Left lung (tissue), 14 donors: ENCODE measurements at places on chromosomes 16 and 17. TPM values are rescaled to one million over a fixed set of nuclear protein-coding genes. Genes with fewer than 3 reads are reported as not detected.

GRCh38 chr16:1117176-1117900 is 21.3 kb upstream of the C1QTNF8 start:
- H3K36me3 ChIP-seq = no peaks in the 10 kb centered on the region
- no peak overlapping the region for H3K4me3 ChIP-seq
- no peaks in the 10 kb centered on the region for H3K27me3 ChIP-seq
- H3K27ac ChIP-seq = no peak overlapping the region

Gene KRTAP3-2
- total RNA-seq = not detected

- peaks cover 10% of the 10 kb centered on the region for H3K4me1 ChIP-seq
- H3K36me3 ChIP-seq = no peaks in the 10 kb centered on the region
- no peak for DNase-seq
- no peaks in the 10 kb centered on the region for H3K27me3 ChIP-seq
- H3K27ac ChIP-seq = peak overlapping the region; percentile 89
These were observed 5.0 kb upstream of the BCL6B start for GRCh38 chr17:7017827-7018200.

DNA sequence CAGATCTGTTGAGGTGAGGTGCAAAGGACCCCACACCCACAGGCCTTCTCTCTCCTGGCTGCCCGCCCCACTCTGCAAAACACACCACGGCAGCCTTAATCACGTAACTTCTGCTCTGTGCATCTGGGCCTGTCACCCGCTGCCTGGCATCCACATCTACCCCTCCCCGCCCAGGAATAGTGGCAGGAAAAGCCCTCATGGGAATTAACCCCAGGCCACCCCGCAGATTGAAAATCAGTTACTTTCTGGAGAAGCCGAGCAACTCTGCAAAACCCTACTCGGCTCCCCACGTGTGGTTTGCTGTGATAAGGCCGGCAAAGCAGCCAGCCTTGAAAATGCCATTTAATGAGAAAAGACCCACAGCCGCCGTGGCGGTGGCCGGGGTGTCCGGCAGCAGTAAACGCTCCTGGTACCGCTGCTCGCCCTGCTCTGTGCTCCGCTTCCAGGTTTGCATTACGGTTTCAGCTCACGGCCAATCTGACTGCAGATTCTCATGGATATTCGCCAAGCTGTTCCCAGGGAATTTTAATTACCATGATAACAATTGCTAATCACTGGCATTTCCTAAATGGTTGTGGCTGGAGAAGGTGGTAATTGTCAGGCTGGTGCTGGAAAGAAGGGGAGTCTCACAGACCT is 78.0 kb upstream of the DOC2B start:
- DNase-seq = no peak
- no peak overlapping the region for H3K27ac ChIP-seq
- H3K4me3 ChIP-seq = no peak overlapping the region
- H3K27me3 ChIP-seq = no peaks in the 10 kb centered on the region
- peaks cover 7% of the 10 kb centered on the region for H3K4me1 ChIP-seq

- H3K27me3 ChIP-seq = peaks cover 20% of the 10 kb centered on the region
- no peaks in the 10 kb centered on the region for H3K4me1 ChIP-seq
- no peaks in the 10 kb centered on the region for H3K36me3 ChIP-seq
- DNase-seq = no peak
- H3K4me3 ChIP-seq = no peak overlapping the region
- no peak overlapping the region for H3K27ac ChIP-seq
These were observed 75.8 kb downstream of the KCNJ12 start for GRCh38 chr17:21451975-21452374.

Gene WFDC1
- total RNA-seq = 21.6 TPM

- DNase-seq = no peak
- no peaks in the 10 kb centered on the region for H3K27me3 ChIP-seq
These were observed 208.8 kb downstream of the HAPSTR1 start for GRCh38 chr16:9300252-9300651.

GRCh38 chr16:27700304-27700995 is 150.5 kb downstream of the KATNIP start:
- H3K27ac ChIP-seq = no peak overlapping the region
- no peak for DNase-seq
- peaks cover 48% of the 10 kb centered on the region for H3K36me3 ChIP-seq
- H3K4me3 ChIP-seq = no peak overlapping the region

Gene CMTM2
- total RNA-seq = 0.52 TPM

Gene CYB561
- 70.7 TPM for total RNA-seq

DNA sequence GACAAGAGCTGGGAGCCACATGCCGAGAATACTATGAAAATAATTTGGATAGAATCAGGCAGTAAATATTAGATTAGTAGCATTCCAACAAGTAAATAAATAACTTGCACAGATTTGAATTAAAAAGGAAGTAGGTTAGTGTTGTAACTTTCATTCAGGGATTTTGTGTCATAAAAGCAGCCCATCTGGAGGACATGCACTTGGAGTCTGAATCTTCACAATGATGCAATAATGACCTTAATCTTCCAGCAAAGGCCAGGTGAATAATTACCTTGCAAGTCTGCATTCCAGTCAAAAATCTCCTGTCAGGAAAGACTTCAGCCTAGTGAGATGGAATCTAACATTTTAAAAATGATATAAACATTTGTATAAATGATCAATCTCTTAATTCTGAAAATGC is 518.1 kb downstream of the KCNJ2 start:
- H3K27me3 ChIP-seq = no peaks in the 10 kb centered on the region
- no peaks in the 10 kb centered on the region for H3K4me1 ChIP-seq
- no peaks in the 10 kb centered on the region for H3K36me3 ChIP-seq

DNA sequence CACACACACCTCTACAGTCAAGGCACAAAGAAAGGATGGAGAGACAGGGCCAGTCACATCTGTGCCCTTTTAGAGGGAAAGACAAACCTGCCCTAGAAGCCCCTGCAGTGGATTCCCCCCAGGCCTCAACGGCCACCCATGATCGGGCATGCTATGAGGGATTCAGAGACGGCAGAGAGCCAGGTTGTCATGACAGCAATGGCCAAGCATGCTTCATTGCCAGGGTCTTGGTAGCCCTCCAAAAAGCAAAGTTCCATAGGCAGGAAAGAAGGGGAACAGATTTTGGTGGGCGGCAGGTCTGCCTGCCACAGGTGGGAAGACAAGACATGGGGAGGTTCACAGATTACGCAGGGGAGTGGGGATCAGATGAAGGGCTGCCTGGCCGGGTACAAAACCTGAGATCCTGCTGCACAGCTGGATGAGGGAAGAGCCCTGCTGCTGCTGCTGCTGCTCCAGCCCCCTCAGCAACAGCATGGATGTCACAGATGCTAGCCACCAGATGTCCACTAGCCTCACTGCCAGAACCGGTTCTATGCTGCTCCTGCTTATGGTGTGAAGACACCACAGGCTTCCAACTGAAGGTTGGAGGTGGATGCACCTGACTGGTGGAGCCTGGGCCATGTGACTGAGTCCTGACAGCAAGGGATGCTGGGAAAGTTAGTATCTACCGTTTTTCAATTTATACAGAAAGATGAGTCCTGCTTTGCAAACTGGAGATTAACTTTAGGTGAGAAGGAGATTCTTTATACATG is 17.8 kb downstream of the ACTG1 start:
- no peak for DNase-seq
- no peak overlapping the region for H3K4me3 ChIP-seq
- H3K27ac ChIP-seq = no peak overlapping the region
- H3K4me1 ChIP-seq = no peaks in the 10 kb centered on the region
- no peaks in the 10 kb centered on the region for H3K36me3 ChIP-seq

DNA sequence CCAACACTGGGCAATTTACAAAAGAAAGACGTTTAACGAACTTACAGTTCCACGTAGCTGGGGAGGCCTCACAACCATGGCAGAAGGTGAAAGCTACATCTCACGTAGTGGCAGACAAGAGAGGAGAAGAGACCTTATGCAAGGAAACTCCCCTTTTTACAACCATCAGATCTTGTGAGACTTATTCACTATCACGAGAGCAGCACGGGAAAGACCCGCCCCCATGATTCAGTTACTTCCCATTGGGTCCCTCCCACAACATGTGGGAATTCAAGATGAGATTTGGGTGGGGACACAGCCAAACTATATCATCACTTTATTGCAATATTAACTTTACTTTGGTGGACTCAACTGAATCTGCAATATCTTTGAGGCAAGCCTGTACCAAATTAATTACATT is 11.9 kb upstream of the ENGASE start:
- H3K36me3 ChIP-seq = no peaks in the 10 kb centered on the region
- no peak overlapping the region for H3K27ac ChIP-seq
- H3K27me3 ChIP-seq = no peaks in the 10 kb centered on the region
- peaks cover 9% of the 10 kb centered on the region for H3K4me1 ChIP-seq

GRCh38 chr16:79748629-79749028 is 148.1 kb upstream of the MAF start:
- no peaks in the 10 kb centered on the region for H3K36me3 ChIP-seq
- H3K4me3 ChIP-seq = no peak overlapping the region
- H3K27me3 ChIP-seq = no peaks in the 10 kb centered on the region
- no peaks in the 10 kb centered on the region for H3K4me1 ChIP-seq

Gene STRADA
- total RNA-seq = 37.2 TPM

Gene TBC1D3H
- not detected for total RNA-seq

- peaks cover 29% of the 10 kb centered on the region for H3K27me3 ChIP-seq
- no peak overlapping the region for H3K4me3 ChIP-seq
- H3K36me3 ChIP-seq = no peaks in the 10 kb centered on the region
These were observed 6.0 kb upstream of the PRDM7 start for GRCh38 chr16:90083139-90083538.

Gene KRTAP4-3
- not detected for total RNA-seq

DNA sequence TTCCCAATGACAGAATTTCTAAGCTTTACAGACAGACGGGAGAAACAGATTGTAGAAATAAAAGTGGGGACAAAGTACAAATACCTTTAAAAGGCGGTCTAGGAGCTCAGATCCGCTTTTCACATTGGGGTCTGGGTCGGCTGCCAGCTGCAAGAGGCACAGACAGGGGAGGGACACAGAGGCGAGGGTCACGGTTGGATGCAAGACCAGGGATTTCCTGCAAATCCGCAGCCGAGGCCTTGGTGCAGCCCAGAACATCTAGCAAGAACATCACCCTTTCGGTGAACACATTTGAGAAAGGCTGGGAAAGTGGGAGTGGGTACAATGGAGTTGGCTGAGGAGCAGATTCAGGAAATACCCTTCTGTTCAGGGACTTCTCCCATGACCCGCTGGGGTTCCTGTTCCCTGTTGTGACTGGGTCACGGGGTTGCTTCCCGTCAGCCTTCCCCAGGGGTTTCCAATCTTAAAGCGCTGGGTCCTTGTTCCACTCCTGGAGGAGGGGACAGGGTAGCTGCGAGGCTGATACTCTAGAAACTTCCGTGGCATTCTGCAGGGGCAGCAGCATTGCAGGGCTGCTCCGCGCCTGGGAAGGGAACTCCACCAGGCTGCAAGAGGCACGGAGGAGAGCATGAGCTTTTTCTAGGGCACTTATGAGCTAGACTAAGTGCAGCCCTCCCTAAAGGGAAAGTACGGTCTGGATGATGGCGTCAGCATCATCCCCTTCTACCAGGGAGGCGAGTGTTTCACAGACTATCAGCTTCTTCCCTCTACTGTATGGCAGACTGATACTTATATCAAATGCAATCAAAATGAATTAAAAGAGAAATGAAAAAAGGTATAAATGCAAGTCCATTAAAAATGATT is 16.0 kb downstream of the VAC14 start:
- no peaks in the 10 kb centered on the region for H3K36me3 ChIP-seq
- H3K27ac ChIP-seq = no peak overlapping the region
- H3K4me3 ChIP-seq = no peak overlapping the region

- no peak overlapping the region for H3K27ac ChIP-seq
- no peak overlapping the region for H3K4me3 ChIP-seq
- H3K36me3 ChIP-seq = no peaks in the 10 kb centered on the region
- H3K27me3 ChIP-seq = no peaks in the 10 kb centered on the region
- DNase-seq = no peak
- peaks cover 5% of the 10 kb centered on the region for H3K4me1 ChIP-seq
These were observed 37.5 kb upstream of the CCR7 start for GRCh38 chr17:40602445-40603443.

- H3K27ac ChIP-seq = no peak overlapping the region
- no peak for DNase-seq
- H3K36me3 ChIP-seq = no peaks in the 10 kb centered on the region
- H3K27me3 ChIP-seq = no peaks in the 10 kb centered on the region
- no peak overlapping the region for H3K4me3 ChIP-seq
These were observed 99.7 kb downstream of the CBLN1 start for GRCh38 chr16:49181791-49182518.

DNA sequence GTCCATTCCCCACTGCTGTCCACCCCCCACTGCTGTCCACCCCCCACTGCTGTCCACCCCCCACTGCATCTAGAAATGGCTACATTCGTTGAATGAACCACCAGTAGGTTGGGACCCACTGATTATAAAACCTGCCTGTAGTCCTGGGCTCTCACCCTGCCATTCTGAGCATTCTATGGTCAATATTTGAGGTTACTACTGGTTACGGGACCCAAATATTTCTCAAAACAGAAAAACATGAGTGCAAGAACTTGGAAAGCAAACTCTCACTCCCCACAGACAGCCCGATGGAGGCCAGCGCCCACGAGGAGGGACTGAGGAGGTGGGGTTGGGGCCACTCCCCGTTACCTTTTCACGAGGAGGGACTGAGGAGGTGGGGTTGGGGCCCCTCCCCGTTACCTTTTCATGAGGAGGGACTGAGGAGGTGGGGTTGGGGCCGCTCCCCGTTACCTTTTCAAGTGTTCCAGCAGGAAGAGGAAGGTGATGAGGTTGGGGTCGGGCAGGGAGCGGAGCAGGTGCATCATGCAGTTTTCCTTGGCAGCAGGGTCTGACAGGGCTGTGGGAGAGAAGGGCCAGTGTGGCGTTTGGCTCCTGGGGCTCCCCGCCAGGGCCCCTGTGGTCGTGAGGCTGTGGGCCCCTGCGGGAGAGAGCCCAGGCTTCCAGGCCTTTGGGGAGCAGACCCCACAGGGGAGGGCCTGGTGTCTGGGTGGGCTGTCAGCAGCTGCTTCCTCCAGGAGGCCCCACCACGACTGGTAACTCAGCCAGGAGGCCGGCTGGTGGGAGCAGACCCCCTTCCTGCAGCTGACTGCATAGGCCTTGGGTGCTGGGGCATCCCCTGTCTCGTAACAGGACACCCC is 12.5 kb downstream of the TIMM22 start:
- no peak overlapping the region for H3K27ac ChIP-seq
- no peak for DNase-seq
- no peak overlapping the region for H3K4me3 ChIP-seq
- H3K27me3 ChIP-seq = no peaks in the 10 kb centered on the region
- H3K36me3 ChIP-seq = no peaks in the 10 kb centered on the region
- peaks cover 22% of the 10 kb centered on the region for H3K4me1 ChIP-seq

DNA sequence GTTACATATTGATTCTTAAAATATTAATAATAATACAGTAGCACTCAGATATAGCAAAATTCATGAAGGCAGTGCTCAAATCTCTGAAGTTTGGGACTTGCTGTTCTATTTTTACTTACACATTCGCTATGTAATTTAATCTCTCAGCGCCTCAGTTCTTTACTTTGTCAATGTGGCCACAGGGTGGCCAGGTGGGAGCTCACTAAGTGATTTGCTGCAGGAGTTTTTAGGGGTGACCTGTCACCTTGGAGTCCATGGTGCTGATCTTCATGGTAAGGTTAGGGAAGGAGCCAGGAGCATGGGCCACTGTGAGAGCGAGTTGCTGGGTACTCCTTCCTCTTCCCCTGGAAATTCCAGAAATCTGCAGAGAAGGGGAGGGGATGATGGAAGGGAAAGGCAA is 28.1 kb downstream of the VWA3A start:
- DNase-seq = no peak
- no peak overlapping the region for H3K27ac ChIP-seq
- no peak overlapping the region for H3K4me3 ChIP-seq
- H3K4me1 ChIP-seq = no peaks in the 10 kb centered on the region
